ENCODE measurements at places on chromosomes 6 and 20.

- peaks cover 2% of the 10 kb centered on the region for H3K27me3 ChIP-seq
- H3K4me1 ChIP-seq: peaks cover 9% of the 10 kb centered on the region
- no peak overlapping the region for H3K4me3 ChIP-seq
- no peak overlapping the region for H3K27ac ChIP-seq
- DNase-seq: peak; percentile 76
- no peaks in the 10 kb centered on the region for H3K36me3 ChIP-seq
Observed at GRCh38 chr6:32415521-32416019, 8.6 kb upstream of the BTNL2 start.

DNA sequence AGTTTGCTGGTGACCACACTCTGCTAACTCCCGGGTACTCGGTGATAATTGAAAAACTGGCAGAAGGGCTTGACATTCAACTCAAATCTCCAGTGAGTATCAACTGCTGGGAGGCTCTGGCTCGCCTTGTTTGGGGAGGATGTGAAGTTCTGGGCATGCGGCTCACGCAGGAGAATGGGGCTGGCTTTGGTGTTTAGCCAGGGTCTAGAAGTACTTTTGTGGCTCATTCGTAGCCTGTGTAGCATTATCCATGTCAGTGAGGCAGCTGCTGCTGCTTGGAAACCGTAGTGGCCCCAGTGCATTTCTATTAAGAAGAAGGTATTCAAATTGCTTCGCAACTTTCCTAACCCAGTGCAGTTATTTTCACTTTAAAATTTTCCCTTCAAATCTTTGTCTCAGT is 52.2 kb downstream of the KDM1B start:
- H3K27ac ChIP-seq: no peak overlapping the region
- no peak for DNase-seq
- peaks cover 4% of the 10 kb centered on the region for H3K4me1 ChIP-seq
- no peaks in the 10 kb centered on the region for H3K27me3 ChIP-seq

- no peaks in the 10 kb centered on the region for H3K27me3 ChIP-seq
- no peaks in the 10 kb centered on the region for H3K4me1 ChIP-seq
- no peak overlapping the region for H3K4me3 ChIP-seq
- no peak overlapping the region for H3K27ac ChIP-seq
- no peak for DNase-seq
Observed at GRCh38 chr20:16760431-16761304, 12.5 kb downstream of the OTOR start.

DNA sequence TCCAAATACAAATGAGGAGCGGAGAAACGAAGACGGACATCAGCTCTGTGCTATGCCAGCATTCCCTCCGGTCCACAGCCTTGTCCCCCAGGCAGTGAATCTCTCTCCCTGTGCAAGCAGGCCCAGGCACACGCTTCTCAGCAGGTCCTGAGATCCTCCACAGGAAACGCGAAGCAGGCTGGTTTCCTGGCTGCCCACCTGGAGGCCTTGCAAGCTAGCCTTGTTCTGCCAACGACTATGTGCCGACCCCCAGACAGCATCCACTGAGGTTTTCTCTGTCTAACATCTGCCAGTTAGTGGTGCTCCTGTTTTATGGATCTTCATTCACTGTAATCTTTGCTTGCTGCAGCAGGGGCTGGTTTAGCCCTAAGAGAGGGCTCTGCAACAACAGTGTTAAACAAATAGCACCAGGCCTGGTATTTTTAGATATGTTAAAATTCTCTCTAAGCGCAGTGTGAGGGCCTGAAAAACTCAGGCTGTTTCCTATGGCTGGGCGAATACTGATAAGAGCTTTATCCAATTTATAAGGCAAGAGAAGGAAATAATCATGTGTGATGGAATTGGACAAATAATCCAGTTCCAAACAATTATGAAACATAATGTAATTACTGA is 386.0 kb upstream of the ARID1B start:
- H3K27ac ChIP-seq: no peak overlapping the region
- no peak for DNase-seq
- H3K4me1 ChIP-seq: no peaks in the 10 kb centered on the region
- H3K4me3 ChIP-seq: no peak overlapping the region
- H3K27me3 ChIP-seq: no peaks in the 10 kb centered on the region
